ENCODE measurements at places on chromosomes 7 and 10. TPM values are rescaled to one million over a fixed set of nuclear protein-coding genes. Genes with fewer than 3 reads are reported as not detected.

PON2 gene
- polyA plus RNA-seq, result 1.7 TPM

CCDC172 gene
- polyA plus RNA-seq, result not detected

CYP26A1 gene
- not detected for polyA plus RNA-seq

ZRANB1 gene
- 8.4 TPM for polyA plus RNA-seq

HOXA7 gene
- polyA plus RNA-seq, result 1.0 TPM

UCMA gene
- not detected for polyA plus RNA-seq

CCT6A gene
- polyA plus RNA-seq, result 81.6 TPM

TEX36 gene
- not detected for polyA plus RNA-seq

ARHGAP21 gene
- 1.4 TPM for polyA plus RNA-seq

IL2RA gene
- polyA plus RNA-seq, result 27.2 TPM

CFAP46 gene
- not detected for polyA plus RNA-seq

COA1 gene
- polyA plus RNA-seq, result 48.5 TPM

PMS2 gene
- polyA plus RNA-seq, result 14.2 TPM

ACHE gene
- polyA plus RNA-seq, result not detected

CNTNAP2 gene
- 47.3 TPM for polyA plus RNA-seq

ANKRD7 gene
- not detected for polyA plus RNA-seq

KLF14 gene
- polyA plus RNA-seq, result 0.11 TPM

MNX1 gene
- polyA plus RNA-seq, result not detected

PTPRZ1 gene
- not detected for polyA plus RNA-seq

SCIN gene
- 1.6 TPM for polyA plus RNA-seq

AGBL3 gene
- polyA plus RNA-seq, result 1.3 TPM

VGF gene
- not detected for polyA plus RNA-seq

CRPPA gene
- 0.79 TPM for polyA plus RNA-seq

ADARB2 gene
- polyA plus RNA-seq, result not detected

FAM185A gene
- 3.1 TPM for polyA plus RNA-seq

TSPAN33 gene
- 55.0 TPM for polyA plus RNA-seq

OGDHL gene
- polyA plus RNA-seq, result not detected

ANKRD30A gene
- polyA plus RNA-seq, result not detected

RABGEF1 gene
- 26.8 TPM for polyA plus RNA-seq

NKX2-3 gene
- not detected for polyA plus RNA-seq

ADRA2A gene
- not detected for polyA plus RNA-seq

MYO1G gene
- polyA plus RNA-seq, result 167 TPM

IFIT1B gene
- not detected for polyA plus RNA-seq

C10orf67 gene
- polyA plus RNA-seq, result not detected

ZNF775 gene
- polyA plus RNA-seq, result 5.1 TPM

HOXA3 gene
- polyA plus RNA-seq, result not detected

AKR1C8 gene
- polyA plus RNA-seq, result not detected

ADAMTS14 gene
- not detected for polyA plus RNA-seq

TRIM73 gene
- 2.6 TPM for polyA plus RNA-seq

THNSL1 gene
- 5.0 TPM for polyA plus RNA-seq

MYO3A gene
- 0.15 TPM for polyA plus RNA-seq

HMX3 gene
- not detected for polyA plus RNA-seq

SSBP1 gene
- 245 TPM for polyA plus RNA-seq

PKD2L1 gene
- polyA plus RNA-seq, result not detected

KLLN gene
- polyA plus RNA-seq, result 0.25 TPM

SPOCK2 gene
- polyA plus RNA-seq, result 65.5 TPM

GJC3 gene
- polyA plus RNA-seq, result not detected

HIF1AN gene
- 26.7 TPM for polyA plus RNA-seq

AMZ1 gene
- 1.9 TPM for polyA plus RNA-seq

TACC2 gene
- not detected for polyA plus RNA-seq

CALCR gene
- polyA plus RNA-seq, result not detected

EVX1 gene
- not detected for polyA plus RNA-seq

GBX1 gene
- not detected for polyA plus RNA-seq
